ENCODE measurements at places on chromosomes 2 and 18. TPM values are rescaled to one million over a fixed set of nuclear protein-coding genes. Genes with fewer than 3 reads are reported as not detected.

EFHD1 gene
- total RNA-seq, result 2.5 TPM

SDC1 gene
- total RNA-seq, result 164 TPM

ABCB11 gene
- total RNA-seq, result not detected

DNA sequence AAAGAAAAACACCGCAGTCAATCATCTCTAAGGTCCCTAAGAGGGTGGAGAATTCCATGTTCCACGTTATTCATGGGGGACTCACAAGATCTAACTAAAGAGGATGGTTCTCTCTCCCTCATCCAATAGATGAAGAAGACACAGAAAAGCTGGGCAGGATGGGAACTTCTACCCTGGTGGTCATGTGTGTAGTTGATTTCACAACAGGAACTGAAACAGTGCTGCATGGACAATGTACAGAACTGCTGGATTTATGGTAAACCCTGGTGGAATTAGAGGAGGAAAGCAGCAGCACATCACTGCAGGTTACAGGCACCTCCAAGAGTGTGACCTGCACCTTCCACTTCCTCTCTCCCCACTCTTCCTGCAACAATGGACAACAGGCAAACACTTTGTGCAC is 31.4 kb downstream of the FECH start:
- H3K4me1 ChIP-seq, result peaks cover 10% of the 10 kb centered on the region
- H3K27me3 ChIP-seq, result no peaks in the 10 kb centered on the region
- no peak for DNase-seq
- no peak overlapping the region for H3K4me3 ChIP-seq
- no peak overlapping the region for H3K27ac ChIP-seq

GRCh38 chr2:16674154-16674553 is 8.5 kb upstream of the CYRIA start:
- H3K36me3 ChIP-seq, result no peaks in the 10 kb centered on the region
- H3K27ac ChIP-seq, result no peak overlapping the region

DNA sequence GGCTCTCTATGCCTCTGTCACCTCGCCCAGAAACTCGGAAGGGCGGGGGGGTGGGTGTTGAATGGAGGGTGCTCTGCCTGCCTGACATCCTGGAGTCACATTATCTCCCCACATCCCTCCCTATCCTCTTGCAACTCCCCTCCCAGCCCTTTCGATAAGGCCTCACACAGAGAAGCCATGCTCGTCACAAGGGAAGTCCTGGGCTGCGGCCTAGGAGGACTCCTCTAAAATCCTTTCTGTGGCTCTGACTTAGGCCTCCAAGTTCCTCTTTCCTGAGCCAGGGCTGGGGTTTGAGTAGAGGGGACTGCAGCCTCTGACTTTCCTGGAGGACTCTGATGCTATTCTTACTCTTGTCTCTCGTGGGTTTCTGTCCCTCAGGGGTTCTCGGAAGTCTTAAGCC is 75.0 kb upstream of the PKDCC start:
- no peaks in the 10 kb centered on the region for H3K36me3 ChIP-seq
- DNase-seq, result no peak
- H3K27me3 ChIP-seq, result peaks cover 11% of the 10 kb centered on the region

DNA sequence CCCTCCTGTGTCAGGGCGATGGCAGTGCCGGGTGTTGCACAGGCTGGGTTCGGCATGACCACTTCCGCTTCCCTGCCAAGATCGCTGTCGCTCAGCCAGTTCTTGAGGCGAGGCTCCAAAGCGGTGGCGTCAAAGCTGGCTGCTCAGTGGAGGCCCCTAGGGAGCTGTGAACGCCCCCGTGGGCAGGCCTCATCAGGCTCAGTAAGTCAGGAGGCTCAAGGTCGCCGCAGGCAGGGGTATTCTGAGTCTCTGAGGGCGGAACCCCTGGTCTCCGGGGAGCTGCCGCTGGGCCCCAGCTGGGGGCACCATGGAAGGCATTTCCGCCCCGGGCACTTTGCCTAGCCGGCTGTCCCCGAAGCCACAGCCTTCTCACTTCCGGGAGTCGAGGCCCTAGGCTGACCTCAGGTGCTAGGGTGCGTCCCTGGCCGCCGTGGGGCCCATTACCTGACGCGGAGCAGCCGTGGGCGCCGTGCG is 210.4 kb downstream of the SOCS6 start:
- no peak overlapping the region for H3K27ac ChIP-seq
- no peaks in the 10 kb centered on the region for H3K36me3 ChIP-seq
- no peaks in the 10 kb centered on the region for H3K27me3 ChIP-seq
- DNase-seq, result no peak
- no peak overlapping the region for H3K4me3 ChIP-seq
